Hematopoietic multipotent progenitor cell treated with erythropoietin and hydrocortisone succinate and interleukin-3 and kit ligand, for 17 days (in vitro differentiated cells): ENCODE measurements at places on chromosomes 2 and 18.

DNA sequence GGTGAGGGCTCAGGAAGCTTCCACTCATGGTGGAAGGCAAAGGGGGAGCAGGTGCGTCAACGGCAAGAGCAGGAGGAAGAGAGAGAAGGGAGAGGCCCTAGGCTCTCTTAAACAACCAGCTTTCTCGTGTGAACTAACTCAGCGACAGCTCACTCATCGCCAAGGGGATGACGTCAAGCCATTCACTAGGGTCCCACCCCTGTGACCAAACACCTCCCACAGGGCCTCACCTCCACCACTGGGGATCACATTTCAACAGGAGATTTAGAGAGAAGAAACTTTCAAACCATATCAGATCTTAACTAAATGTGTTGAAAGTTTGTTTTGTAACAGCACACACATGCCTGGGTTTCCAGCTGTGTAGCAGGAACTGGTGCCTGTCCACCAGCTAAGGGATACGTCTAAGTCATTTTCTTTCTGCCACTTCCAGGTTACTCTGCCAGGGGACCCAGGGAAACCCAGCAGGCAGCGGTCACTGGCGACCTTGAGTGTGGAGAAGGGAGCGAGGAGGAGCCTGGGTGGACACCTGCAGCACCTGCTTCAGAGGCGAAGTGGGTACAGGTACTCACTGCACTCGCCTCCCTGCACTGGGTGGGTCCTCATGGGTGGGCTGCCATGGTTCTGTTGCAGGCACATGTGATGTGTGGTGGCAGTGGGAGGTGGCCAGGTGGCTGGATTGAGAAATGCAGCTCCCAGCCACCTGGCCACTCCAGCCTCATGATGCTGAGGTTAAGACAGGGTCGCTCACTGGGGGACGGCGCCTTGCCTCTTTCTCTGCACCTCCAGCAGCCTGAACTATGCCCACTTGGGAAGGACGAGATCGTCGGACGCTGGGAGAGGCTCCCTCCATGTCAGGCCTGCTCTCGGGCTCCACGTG lies 8.4 kb upstream of the GPC1 start:
- no peak for DNase-seq

DNA sequence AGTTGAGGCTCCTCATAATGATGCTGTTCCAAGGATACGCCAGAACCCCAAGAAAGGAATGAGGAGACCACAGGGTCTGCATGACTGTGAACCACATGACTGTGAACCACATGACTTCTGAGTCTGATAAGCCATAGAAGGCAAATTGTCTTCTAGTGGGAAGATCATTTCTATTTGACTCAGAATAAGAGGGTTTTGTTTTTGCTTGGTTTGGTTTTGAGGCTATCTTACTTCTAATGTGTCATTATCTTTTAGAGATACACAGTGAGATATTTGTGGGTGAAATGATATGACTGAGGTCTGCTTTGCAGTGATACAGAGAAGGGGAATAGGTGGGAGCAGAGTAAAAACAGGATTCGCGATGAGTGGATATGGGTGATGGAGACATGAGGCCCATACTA lies 28.9 kb upstream of the BCL2L11 start:
- no peak for DNase-seq

DNA sequence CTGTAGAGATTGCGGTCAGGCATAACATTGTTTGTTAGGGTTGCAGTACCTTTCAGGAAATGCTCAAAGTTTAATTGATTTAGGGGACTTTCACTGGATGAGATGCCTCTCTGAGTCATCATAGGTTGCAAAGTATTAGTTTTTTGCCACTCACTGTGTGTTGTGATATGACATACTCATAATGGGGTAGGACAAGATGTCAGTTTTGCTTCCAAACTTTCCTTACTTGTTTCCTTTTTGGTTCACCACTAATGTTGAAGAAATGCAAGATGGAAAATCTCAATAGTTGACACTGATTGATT lies 35.0 kb upstream of the PTH2R start:
- DNase-seq, result no peak

DNA sequence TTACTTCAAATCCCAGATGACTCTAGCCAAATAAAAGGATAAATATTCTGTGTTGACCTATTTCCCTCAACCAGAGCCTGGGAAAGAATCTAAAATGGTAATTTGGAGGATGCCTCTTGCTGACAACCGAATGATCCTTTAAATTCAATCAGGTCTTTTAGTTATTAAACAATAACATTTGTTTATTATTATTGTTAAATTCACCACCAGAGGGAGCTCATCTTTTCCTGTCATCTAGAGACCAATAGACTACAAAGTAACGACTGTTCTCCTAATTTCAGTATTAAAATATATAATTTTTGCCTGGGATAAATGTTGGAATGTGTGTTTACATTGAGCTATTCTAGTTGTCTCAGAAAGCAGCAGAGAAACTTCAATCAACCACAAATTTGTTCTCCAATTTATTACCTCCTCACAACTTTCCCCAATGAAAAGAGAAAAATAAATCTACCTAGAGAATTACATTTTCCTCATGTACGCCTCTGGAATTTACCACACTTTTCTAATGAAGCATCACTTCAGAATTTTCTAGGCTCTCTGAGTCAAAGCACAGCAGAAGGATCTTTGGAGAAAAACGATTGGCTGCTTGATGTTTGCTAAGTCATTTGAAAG lies 142.7 kb downstream of the SCG2 start:
- no peak for DNase-seq

DNA sequence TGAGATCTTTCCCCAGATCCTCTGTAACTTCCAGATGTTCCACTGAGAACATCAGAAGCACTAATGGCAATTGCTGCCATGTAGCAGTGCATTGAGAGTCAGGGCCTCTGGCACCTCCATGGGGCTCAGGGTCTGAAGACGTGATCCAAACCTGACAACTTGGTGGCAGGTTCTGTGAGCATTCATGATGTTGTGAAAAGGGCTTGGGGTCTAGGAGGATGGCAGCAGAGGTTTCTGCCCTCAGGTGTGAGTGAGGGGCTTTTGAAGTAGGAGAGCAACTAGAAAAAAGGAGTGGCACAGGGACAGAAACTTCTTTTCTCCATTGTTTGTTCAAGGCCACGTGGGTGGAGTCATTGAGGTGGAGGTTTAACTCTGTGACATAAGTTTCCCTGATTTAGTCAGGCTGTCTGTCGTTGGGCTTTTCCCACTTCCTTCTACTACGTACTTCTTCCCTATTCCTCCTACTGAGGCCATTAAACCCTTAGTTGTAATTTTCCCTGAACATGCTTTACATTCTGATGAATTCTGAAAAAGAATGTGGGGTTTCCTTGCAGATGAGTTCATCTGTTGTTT lies 13.1 kb downstream of the CFLAR start:
- peak; percentile 37 for DNase-seq

- DNase-seq, result no peak
Observed at GRCh38 chr2:71720596-71721361, 267.4 kb downstream of the DYSF start.

GRCh38 chr2:160353813-160354212 lies 139.8 kb downstream of the RBMS1 start:
- DNase-seq, result no peak

DNA sequence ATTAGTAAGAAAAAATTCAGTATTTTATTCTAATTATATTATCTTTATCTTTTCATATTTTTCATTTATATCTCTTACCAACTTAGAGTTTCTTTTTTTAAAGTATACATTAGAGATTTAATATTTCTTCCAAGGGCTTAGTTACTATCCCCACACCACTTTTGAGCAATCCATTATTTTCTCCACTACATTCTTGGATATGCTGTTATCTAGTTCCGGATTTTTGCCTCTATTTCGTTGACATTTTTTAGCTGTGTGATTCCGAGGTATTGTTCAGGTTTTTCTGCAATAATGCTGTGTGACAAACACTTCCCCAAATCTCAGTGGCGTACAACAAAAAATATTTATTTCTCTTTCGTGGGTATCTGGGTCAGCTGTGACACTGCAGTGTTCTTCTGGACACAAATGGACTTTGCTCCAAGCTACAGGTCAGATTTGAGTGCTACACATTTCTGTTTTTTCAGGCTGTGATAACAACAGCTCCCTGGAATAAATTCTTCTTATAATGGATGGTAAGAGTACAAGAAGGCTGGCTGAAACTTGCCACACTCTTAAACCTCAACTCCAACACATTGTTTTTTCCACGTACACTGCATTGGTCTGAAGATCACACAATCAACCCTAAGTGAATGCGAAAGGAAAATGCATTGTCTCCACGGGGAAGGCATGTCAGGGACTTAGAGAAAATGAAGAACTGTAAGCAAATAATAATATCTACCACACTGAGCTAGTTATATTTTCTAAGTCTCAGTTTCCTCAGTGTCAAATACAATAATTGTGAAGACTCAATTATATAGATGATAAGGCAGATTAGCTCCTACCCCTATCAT lies 50.9 kb upstream of the PSMD14 start:
- no peak for DNase-seq

GRCh38 chr2:187459256-187459655 lies 11.2 kb upstream of the CALCRL start:
- DNase-seq, result no peak

DNA sequence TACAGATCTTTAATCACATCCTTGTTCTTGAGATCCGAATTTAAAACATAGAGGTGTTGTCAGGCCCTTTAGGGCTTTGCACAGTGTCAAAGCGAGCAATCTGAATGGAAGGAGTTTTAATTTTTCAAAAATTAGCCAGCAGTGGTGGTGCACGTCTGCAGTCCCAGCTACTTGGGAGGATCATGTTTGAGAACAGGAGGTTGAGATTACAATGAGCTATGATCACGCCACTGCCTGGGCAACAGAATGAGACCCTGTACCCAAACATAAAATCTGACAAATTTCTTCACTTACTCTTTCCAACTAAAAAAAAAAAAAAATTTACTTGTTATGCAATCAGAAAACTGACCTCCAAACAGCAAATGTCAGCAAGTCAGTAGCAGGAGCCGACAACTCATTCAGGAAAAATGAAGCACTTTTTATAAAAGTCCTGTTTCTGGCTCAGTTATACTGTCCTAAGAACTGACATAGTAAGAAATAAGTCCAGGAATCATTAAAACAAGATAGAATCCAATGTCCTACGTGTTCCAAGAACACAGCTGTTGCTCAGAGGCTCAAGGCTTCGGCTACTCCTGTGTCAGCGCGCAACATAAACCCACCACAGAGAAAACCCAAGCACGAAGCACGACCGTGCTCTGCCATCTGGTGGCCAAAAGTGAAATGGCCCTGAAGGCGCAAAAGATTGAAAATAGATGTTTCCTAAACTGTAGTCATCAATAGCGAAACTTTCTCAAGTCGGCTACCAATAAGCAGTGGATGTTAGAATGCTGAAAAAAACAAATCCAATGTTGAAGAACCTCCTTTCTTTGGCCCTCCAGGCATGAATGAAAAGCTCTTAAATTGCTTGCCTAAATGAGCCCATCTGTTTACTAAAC lies 138.1 kb downstream of the INO80D start:
- DNase-seq, result peak; percentile 23

DNA sequence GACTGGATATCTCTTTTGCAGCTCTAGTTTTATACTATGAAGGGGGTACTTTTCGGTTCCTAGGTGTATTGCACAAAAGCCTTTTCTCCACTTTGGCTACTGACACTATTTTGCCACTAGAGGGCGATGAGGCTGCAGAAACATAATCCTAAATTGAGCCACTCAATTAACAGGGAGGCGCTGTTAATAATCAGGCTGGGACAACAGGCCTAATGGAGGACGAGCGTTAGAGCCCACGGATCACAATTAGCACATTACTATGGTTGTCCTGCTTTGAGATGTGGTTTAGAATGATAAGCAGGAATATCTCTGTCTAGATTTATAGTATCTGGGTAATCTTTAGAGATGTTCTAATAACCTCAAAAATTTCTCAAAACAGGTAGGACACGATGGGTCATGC lies 62.2 kb upstream of the PMAIP1 start:
- peak; percentile 78 for DNase-seq

GRCh38 chr2:109722026-109722425 lies 72.1 kb upstream of the RGPD5 start:
- DNase-seq, result no peak

DNA sequence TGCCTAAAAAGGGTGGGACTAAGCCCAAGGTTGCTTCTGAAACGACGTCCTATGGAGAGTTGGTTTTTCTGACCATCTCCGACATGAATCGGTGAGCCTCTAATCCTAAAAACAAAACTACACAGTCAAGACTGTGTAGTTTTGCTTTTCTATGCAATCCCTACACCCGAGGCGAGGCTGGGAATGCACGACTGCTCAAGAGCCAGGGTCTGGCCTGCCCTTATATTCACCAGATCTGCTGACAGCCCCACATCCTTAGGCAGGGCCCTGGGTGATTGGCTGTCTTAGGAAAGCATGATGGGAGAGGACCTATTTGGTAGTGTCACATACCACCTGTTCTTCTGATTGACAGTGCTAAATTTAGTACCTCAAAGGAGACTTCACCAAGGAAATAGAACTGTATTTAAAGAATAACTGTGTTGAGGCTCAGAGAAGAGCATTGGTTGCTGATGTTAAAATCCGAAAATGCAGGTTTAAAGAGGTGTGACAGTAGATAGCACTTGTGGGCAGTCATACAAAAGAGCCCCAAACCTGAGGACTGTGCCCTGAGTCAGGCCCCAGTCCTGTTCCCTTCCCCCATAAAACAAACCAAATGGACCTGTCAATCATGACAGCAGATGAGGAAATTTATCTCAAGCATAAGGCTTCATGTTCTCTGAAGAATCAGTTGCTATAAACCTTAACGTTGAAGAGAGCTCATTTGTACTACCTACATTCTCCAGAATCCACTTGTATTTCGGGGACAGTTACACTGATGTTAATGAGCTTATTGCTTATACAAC lies at the start of gene TTN:
TTN (minus strand) TSS at position 197 of the 782 bp plus-strand sequence. CDS start 2,781 bp downstream, outside the sequence.
- DNase-seq, result no peak

- DNase-seq, result no peak
Observed at GRCh38 chr2:158060835-158061435, 40.7 kb upstream of the UPP2 start.

DNA sequence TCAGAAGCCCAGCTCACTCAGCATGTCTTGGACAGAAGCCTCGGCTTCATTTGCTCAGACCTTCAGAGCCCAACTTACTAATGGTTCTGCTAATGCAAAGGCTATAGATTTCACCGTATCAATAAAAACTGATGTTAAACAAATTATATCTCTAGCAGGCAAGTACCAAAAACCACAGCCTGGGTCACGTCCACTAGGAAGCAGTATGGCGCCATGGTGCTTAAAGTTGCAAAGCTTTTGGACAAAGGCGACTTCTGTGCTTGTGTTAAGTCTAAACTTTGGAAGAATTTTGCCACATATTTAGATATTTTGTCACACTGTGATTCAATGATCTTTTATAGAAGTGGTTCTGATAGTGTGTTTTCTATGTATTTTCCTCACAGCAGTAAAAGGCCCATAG lies 276.8 kb upstream of the PARD3B start:
- DNase-seq, result no peak
